Activated T-helper 1 cell treated with anti-CD3 and anti-CD28 coated beads, Interleukin-2, amount 50 U/mL, for 16 hours (primary cell): ENCODE measurements at places on chromosomes 4 and X.

DNA sequence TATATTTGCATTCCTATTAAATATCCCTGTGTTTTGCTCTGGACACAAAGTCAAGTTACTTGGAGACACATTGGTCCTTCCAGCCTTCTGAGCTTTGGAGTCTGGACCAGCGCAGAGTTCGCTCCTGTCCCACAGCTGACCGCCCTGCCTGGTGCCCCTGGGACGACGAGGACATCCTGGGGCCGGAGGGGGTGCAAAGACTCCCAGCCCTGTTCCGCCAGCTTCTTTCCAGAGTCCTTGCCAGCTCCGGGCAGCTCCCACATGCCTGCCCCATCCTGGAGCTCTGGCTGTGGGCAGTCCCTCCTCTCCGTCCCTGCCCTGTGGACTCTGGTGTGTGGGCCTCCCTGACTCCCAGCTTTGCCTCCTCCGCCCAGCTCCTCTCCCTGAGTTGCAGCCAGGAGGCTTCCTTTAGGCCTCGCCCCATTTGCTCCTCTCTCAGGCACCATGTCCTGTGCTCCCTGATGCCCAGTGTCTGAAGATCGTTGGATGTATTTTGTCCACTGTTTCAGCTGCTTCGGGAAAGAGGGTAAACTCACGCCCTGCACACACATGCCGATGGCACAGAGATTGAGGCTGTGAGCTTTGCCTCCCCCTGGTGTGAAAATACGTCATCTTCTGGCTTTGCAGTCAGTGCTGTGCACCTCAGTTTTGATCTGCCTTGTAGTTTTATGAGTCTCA, 4.9 kb upstream of the PCGF3 start:
- no peak for DNase-seq

GRCh38 chr4:111400741-111401140, 744.5 kb upstream of the FAM241A start:
- DNase-seq = no peak

DNA sequence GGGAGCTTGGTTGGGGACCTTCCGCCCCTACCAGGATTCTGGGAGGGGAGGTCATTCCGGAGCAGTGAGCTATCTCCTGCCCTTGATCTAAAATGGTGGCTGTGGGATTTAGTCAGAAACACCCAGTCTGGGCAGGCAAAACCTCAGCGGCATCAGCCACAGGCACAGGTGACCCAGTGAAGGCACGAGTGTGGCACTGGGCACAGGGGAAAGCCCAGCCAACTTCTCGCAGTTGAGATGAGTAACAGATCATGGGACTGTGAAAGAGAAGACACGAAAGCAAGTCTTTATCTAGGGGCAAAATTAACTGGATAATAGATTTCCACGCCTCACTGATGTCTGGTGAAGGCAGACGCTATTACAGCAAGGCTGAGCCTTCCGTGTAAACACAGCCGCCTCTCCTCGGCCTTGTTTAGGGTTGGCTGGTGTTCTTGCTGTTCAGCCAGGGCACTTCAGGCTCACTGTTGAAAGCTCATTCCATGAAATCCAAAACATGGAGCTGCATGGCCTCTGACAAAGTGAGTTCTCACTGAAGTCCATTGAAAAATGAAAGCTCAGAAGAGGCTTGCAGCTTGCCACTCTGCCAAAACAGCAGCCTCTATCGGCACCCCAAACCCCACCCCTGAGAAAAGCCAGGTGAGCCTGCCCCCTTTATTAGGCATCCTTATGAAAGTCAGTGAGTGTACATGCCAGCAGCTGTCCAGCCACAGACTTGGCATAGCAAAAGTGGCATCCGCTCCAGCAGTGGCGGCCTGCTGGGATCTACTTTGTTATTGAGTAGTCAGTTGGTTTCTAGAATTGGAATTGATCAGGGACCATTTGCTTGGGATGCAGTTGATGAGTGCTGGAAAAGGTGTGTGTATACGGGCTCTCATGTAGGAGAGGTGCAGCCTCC, 102.3 kb upstream of the MTM1 start:
- no peak for DNase-seq

- DNase-seq = no peak
Measured at GRCh38 chr4:6499238-6499600, 26.8 kb upstream of the PPP2R2C start.

- DNase-seq = no peak
Measured at GRCh38 chr4:146311238-146311970, 97.1 kb downstream of the REELD1 start.

- DNase-seq = no peak
Measured at GRCh38 chr4:184348311-184349233, 125.8 kb downstream of the IRF2 start.

- DNase-seq = no peak
Measured at GRCh38 chr4:79413886-79414285, 5.9 kb upstream of the GK2 start.

- no peak for DNase-seq
Measured at GRCh38 chrX:43809463-43809862, 72.8 kb downstream of the MAOB start.

DNA sequence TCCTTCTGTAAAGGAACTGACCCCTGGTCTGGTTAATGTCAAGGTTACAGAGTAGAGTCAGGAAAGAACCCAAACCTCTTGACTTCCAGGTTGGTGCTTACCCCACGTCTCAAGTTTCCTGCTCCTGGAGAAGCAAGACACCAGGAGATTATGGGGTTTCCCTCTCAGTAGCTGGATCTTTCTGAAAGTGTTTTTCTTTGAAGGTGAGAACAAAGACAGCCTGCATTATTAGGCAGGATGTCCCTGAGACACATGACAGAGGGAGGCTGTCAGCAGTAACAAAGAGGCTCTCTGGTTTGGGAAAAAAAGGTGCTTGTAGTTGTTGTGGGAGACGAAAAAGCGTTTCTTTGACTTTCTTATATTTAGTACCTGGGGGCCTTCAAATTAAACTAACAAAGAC, 44.7 kb upstream of the IGFBP7 start:
- DNase-seq = no peak

- DNase-seq = no peak
Measured at GRCh38 chrX:38627683-38628082, 66.3 kb downstream of the TSPAN7 start.

GRCh38 chr4:4677556-4678522, 136.0 kb upstream of the STX18 start:
- DNase-seq = no peak

GRCh38 chrX:46072791-46073190, 472.4 kb downstream of the ZNF674 start:
- DNase-seq = no peak

DNA sequence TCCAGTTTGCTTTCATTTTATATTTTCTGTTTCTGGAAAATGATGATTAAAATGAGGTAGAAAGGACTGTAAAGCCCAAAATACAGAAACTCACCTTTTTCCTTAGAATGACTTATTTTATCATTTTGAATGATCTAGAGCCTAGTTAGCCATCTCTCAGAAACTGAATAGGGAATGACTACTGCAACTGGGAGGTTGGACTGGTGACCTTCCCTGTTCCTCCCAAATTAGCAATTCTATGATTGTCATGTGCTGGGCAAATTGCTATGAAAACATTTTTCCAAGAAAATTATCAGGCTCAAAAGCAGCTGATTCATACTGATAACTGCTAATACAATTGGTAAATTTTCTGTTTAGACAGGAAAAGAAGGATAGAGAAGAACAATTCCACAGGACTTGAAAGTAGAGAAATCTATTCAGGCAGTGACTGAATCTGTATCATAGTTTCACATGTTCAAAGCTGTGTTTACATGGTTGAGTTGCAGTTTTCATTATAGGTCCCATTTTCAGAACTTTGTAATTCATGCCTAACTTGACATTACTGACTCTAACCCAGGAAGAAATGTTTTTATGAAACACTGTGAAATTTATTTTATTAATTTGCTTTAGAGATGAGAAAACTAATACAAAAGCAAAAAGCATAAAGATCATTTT, 43.4 kb upstream of the SEC24B start:
- DNase-seq = no peak

DNA sequence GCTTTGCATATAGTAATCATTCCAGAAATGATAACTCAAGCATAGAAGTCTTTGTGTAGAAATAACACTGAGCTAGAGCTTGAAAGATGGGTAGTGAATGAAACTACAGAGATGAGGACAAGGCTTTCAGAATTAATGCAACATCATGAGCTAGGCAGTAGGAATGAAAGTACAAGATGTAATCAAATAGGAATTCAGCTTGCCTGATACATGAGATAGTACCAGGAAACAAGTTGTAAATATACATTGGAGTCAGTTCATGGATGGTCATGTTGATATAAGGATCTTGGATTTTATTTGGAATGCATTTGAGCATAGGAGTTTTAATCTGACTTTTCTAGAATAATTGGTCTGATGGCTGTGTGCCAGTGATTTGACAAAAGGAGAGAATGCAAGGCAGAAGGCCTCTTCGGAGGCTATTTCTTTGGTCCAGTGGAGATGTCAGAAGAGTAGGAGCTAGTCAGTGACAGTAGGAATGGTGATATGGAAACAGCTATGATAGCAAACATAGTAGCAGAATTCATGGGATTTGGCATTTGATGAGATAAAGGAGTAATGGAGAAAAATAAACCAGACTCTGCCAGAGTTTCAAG, 206.4 kb upstream of the PACRGL start:
- no peak for DNase-seq

GRCh38 chr4:16259241-16259888, 33.1 kb upstream of the TAPT1 start:
- DNase-seq = no peak

DNA sequence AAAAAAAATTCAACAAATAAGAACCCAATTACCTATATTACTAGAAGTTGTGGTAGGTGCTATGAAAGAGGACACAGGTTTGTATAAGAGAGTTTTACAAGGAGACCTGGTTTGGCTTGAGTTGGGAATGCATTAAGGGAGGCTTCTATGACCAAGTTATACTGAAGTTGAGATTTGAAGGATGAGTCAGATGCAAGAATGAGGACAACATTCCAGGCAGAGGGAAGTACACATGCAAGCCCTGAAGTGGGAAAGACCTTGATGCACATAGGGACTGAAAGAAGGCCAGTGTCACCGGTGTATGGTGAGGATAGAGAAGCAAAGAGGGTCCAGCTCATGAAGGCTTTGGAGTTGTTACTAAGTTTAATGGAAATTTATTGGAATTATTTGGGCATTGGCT, 52.2 kb downstream of the ANK2 start:
- DNase-seq = no peak

GRCh38 chr4:183097231-183098018, 1.6 kb upstream of the WWC2 start:
- no peak for DNase-seq

GRCh38 chrX:37320541-37321203, 28.5 kb upstream of the PRRG1 start:
- DNase-seq = no peak

GRCh38 chr4:138724530-138724929, 291.1 kb upstream of the NOCT start:
- DNase-seq = no peak

- DNase-seq = no peak
Measured at GRCh38 chr4:173301518-173302201, 32.5 kb downstream of the HMGB2 start.

DNA sequence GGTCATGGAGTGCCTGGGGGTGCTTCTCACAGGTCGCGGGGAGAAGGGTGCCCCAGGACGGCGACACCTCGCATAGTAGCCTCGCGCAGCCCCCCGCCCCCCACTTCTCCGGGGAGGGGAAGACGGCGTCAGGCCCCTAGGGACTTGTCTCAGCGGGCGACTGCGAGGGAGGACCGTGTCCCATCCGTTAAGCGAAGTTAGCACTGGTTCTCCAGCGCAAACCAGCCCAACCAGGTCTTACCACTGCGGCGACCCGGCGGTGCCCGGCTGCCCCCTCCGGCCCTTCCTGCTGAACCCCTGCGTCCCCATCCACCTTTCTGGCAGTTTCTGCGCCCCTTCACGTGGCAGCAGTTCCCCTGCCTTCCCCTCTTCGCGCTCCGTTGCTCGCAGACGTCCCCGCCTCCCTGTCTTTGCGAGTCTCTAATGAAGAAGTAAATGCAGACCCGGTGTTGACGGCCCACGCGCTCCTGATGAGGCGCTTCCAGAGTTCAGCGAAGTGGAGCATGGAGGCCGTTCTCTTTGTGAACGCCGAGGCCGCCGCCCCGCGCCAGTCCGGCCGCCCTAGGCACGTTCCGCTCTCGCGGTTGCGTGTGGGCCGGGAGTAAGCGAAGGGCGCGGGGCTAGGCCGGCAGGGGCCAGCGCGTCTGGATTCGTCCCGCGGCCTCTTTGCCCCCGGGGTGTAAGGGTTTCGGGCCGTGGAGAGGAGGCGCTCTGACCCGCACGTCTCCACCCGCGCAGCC, 3.0 kb downstream of the SLIT2 start:
- no peak for DNase-seq

GRCh38 chr4:181416966-181417365, 826.2 kb upstream of the TENM3 start:
- no peak for DNase-seq

GRCh38 chr4:186104890-186105646, 564 bp downstream of the FAM149A start:
- DNase-seq = no peak

- no peak for DNase-seq
Measured at GRCh38 chrX:100654261-100654660, 10.3 kb downstream of the SRPX2 start.

- no peak for DNase-seq
Measured at GRCh38 chr4:128858879-128859671, 49.6 kb downstream of the JADE1 start.

- DNase-seq = no peak
Measured at GRCh38 chrX:153768311-153769157, 4.5 kb downstream of the PLXNB3 start.

- no peak for DNase-seq
Measured at GRCh38 chr4:10239982-10240654, 123.5 kb upstream of the WDR1 start.

GRCh38 chr4:186216465-186217024, 10.8 kb upstream of the KLKB1 start:
- no peak for DNase-seq
